ENCODE measurements at places on chromosomes 2 and 18. TPM values are rescaled to one million over a fixed set of nuclear protein-coding genes. Genes with fewer than 3 reads are reported as not detected.
A peak's percentile ranks its signal among the peaks of the same experiment; 100 is the strongest.

DNA sequence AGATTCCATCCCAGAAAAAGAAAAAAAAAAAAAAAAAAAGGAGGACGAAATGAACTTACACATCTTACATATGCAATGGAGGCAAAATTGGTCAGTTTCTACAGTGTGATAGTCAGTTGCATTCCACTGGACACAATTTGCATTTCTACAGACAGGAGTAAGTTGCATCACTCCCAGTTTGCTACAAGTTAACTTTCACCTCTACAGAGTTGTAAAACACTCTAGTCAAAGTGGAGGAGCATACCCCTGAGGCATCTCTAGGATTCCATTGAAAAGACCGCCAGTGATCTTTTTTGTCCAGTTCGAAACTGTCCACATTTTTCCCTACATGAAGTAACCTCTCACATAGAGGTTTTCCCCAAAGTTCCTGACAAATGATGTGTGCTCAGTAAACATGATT lies 202.8 kb downstream of the VAPA start:
- no peak overlapping the region for H3K4me3 ChIP-seq
- DNase-seq: no peak
- H3K27me3 ChIP-seq: no peaks in the 10 kb centered on the region
- peaks cover under 1% of the 10 kb centered on the region for H3K4me1 ChIP-seq
- no peak overlapping the region for H3K27ac ChIP-seq

The MOCOS gene
- 3.6 TPM for polyA plus RNA-seq

- no peaks in the 10 kb centered on the region for H3K36me3 ChIP-seq
- DNase-seq: no peak
- no peaks in the 10 kb centered on the region for H3K27me3 ChIP-seq
- H3K4me3 ChIP-seq: no peak overlapping the region
- H3K27ac ChIP-seq: peak overlapping the region; percentile 63
Observed at GRCh38 chr2:47189635-47190034, 34.5 kb upstream of the STPG4 start.

DNA sequence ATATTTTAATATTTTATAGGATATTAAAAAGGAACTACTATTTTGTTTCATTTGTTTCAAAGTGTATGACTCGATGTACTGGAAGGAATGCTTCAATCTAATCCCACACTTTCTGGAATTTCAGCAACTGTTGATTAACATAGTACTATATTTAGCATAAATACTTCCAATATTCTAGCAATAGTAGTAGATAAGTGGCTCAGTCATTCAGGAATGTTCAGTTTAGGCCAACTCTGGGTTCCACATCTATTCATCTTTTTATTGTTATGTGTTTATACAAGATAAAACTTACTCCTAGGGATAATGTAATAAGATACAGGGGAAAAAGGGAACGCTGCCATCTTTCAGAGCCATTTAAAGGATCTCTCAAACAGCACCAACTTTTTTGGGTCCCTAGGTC lies 22.3 kb upstream of the ORC2 start:
- H3K27me3 ChIP-seq: no peaks in the 10 kb centered on the region
- H3K4me3 ChIP-seq: no peak overlapping the region
- DNase-seq: no peak

The CHRNA1 gene
- polyA plus RNA-seq: 0.32 TPM

- H3K27ac ChIP-seq: peak overlapping the region; percentile 47
- DNase-seq: no peak
- H3K36me3 ChIP-seq: no peaks in the 10 kb centered on the region
- H3K4me1 ChIP-seq: peaks cover 4% of the 10 kb centered on the region
Observed at GRCh38 chr18:48842259-48843061, 108.3 kb downstream of the SMAD7 start.

- no peaks in the 10 kb centered on the region for H3K4me1 ChIP-seq
- H3K27ac ChIP-seq: no peak overlapping the region
- H3K36me3 ChIP-seq: no peaks in the 10 kb centered on the region
- DNase-seq: no peak
Observed at GRCh38 chr2:209694748-209695147, 76.9 kb upstream of the UNC80 start.

DNA sequence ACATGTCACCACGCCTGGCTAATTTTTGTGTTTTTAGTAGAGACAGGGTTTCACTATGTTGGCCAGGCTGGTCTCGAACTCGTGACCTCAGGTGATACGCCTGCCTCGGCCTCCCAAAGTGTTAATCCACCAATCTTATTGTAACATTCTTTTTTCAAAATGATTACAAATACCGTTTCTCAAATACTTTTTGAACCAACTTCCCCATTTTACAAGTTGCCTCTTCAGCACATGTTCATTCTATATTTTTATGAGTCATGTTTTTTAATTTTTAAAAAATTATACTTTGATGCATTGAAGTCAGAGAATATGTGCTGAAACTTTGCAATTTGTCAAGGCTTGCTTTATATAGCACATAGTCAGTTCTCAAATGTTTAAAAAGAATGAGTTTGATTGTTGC lies 58.2 kb downstream of the QPCT start:
- no peak overlapping the region for H3K4me3 ChIP-seq
- H3K27ac ChIP-seq: no peak overlapping the region
- H3K36me3 ChIP-seq: no peaks in the 10 kb centered on the region

The USP40 gene
- 10.9 TPM for polyA plus RNA-seq

DNA sequence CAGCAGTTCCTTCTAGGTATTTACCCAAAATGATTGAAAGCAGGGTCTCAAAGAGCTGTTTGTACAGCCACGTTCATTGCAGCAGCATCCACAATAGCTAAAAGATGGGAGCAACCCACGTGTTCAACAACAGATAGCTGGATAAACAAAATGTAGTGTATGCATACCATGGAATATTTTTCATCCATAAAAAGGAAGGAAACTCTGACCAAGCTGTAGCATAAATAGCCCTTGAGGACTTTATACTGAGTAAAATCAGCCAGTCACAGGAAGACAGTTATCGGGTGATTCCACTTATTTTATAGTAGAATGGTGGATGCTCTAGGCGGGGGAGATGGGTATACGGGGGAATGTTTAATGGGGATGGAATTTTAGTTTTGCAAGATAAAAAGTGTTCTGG lies 7.5 kb downstream of the TRAPPC12 start:
- no peaks in the 10 kb centered on the region for H3K27me3 ChIP-seq
- H3K4me3 ChIP-seq: no peak overlapping the region
- H3K36me3 ChIP-seq: peaks cover 29% of the 10 kb centered on the region
- H3K4me1 ChIP-seq: no peaks in the 10 kb centered on the region
- no peak for DNase-seq
- no peak overlapping the region for H3K27ac ChIP-seq
